ENCODE measurements at places on chromosomes 11 and 22.

- no peak for DNase-seq
Measured at GRCh38 chr11:44602891-44603310, 37.4 kb downstream of the CD82 start.

DNA sequence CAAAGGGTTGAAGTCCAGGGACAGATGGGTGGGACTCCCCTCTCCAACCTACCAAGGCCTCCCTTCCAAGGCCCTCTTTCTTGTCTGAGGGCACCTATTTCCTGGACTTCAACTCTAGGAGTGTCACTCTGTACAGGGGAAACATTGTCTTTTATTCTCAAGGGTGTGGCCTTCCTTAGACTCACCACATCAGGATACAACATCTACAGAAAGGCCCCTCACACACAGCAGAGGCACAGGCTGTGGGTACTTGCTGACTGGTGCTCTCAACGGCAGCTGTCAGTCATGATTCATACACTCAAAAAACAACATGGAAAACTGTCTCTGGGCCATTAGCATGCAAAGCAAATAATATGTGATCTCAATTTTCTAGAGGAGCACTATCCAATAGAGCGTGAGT, 78.0 kb downstream of the RCN1 start:
- DNase-seq = no peak

DNA sequence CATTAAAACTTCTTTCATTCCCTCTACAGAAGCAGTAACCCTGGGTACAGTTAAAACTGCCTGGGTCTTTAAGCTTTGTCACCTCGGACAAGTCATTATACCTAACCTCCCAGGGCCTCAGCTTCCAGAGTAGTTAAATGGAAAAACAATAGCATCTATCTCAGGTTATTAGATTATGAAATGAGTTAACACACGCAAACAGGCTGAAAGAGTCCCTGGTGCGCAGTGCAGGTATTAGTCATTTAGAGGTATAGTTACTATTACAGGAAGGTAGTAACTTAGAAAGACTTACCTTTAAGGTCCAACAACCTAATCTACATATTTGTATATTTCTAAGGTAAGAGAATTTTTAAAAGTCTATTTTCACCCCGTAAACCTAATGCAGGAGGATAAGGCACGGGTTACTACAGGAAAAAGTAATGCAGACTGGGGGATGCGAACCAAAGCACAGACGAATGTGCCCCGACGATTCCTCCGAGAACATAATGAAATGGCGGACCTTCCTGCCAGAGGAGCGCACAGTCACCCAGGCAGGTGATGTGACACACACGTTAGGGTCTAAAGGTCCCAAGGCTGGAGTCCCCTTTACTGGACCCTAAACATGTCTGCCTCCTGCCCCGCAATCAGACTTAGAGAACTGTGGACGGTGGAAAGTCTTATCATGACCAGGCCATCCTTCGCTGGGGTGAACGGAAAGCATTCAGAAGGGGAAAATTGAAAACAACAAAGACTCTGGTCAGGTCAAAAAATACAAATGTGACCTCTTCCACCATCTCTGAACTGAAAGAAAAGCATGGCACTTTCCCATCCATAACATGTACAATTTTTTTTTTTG, 1.3 kb downstream of the NAP1L4 start:
- DNase-seq = no peak

- no peak for DNase-seq
Measured at GRCh38 chr11:7154881-7155361, 66.1 kb downstream of the RBMXL2 start.

- peak; percentile 35 for DNase-seq
Measured at GRCh38 chr11:959608-960007, 33.9 kb downstream of the AP2A2 start.

DNA sequence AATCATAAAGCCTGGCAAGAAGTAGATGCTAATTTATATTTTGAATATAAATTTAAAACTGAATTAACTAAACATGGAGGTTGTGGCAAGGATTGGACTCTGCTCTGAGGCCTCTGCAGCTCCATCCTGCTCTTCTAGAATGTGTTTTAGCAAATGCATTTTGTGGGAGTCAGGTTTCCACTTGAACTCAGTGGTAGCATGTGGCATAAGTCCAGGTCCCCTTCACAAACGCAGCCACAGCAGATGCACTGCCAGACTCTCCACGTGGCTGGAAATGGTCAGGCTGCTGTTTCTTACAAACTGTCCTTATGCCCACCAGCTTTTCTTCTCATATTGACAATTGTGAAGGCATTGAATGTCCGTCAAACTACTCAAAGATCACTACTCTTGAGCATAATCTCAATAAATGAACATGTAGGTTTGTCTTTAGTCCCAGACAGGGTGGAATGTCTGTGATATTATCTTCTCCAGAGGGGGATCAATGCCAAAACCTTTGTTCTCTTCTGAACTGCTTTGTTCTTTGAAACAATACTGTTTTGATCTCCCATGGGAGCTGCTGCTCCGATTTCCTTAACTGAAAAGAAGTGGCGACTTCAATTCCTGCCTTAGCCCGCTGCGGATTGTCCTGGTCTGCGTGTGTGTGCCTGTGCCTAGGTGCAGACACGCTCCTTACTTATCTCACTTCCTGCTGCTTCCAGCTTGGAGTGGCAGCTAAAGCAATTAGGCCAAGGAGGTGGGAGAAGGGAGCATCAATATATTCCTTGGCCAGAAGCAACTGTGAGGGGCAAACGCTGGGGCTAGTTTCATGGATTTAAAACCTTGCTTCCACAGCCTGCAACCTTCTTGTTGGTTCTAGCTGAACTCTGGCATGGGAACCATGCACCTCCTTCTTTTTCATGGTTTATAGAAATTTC, 24.2 kb downstream of the EIF4G2 start:
- DNase-seq = no peak

GRCh38 chr11:78403781-78404180, 13.8 kb downstream of the GAB2 start:
- DNase-seq = no peak

DNA sequence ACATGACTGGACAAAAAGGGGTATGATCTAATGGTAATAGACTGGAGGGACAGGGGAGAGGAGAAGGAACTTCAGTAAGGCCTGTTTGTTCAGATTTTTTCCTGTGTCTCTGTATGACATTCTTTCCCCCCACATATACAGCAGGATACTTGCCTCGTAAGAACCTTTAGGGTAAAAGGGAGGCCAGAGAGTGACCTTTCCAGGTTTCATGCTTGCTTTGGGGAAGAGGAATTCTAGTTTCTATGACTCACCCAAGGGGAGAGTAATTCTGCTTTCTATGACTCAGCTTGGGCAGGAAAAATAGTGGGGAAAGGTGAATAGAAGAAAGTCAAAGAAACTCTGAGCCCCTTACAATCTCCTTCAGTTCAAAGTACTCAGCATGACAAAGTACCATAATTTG, 457.0 kb downstream of the DLG2 start:
- no peak for DNase-seq

DNA sequence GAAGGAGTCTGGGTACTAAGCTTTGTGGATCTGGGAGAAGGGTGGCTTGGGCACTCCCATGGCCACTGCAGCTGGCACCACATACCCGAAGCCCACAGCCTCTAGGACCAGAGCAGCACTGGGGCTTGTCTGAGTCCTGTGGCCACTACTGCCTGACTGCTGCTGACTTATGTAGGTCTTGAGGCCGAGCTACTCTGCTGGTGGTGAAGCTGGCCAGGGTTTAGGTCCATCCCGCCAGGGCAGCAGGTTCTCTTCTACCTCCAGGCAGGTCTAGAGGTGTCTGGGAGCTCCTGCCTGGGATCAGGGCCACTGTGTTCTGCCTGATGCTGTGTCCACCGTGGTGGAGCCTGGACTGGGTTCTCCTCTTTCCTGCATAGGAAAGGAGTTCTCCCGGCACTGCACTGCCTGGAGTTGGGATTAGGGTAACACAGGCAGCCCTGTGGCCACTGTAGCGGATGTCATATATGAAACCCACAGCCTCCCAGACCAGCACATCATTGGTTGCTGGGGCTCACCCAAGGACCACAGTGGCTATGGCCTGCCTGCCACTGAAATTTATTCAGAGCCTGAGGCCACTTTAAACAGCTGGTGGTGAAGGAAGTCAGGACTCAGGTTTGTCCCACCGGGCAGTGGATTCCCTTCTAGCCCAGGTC, 109.8 kb upstream of the SERPIND1 start:
- no peak for DNase-seq

- DNase-seq = no peak
Measured at GRCh38 chr11:34341931-34342533, 15.8 kb downstream of the ABTB2 start.

DNA sequence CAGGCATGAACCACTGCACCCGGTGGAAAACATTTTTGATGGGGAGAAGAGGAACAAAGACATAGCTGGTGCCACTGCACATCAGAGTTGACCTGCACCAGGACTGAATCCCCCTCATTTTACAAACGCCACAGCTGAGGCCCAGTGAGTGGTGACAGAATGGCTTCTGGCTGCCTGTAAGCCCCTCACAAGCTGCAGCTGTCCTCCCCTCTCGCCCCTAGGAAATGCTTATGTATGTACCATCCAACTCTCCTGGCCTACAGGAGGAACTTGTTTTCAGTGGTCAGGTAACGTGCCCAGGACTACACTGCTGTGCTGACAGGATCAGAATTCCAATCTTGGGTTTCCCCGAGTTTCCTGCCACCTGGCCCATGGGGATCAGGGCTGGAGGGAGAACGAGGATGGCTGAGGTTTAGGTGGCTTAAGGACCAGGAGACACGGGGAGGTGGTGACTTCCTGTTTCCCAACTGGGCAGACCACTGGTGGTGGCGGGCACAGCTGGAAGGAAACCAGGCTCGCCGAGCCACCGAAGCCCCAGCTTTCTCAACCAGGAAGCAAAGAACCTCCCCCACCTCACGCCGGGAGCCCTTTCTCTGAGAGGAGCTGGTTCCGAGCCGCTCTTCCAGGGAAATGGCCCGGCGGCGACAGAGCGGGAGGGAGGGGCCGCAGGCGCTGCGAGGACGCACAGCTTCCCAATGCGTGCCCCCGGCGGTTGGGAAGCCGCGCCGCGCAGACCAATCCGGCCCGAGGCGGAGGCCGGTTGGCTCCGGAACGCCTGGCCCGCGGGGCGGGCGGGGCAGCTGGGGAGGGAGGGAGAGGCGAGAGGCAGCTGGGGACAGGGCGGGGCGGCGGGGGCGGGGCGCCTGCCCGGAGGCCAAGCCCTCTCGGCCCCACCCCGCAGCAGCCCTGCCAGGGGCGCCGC, 1.0 kb upstream of the LRFN4 start:
- peak; percentile 95 for DNase-seq

- DNase-seq = no peak
Measured at GRCh38 chr11:102318469-102318868, 1.2 kb downstream of the BIRC3 start.

DNA sequence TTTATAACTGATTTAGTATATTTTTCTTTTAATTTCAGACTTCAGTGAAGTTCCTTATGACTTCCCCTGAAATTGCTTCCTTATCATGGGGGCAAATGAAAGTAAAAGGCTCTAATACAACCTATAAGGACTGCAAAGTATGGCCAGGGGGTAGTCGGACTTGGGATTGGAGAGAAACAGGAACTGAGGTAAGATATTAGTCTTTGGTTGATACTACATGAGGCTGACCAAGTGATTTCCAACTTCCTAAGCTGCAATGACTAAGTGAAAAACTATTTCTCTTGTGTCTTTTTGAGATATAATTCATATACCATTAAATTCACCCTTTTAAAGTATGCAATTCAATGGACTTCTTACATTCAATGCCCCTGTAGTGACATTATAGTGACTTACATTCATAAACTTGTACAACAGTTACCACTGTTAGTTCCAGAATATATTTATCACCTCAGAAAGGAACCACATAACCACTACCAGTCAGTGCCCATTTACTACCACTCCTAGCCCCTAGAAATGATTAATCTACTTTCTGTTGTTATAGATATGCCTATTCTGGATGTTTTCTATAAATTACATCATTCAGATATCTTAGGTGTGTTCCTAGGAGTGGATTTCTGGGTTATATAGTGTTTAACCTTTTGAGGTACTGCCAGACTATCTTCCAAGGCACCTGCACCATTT, 21.6 kb downstream of the AAMDC start:
- DNase-seq = no peak

DNA sequence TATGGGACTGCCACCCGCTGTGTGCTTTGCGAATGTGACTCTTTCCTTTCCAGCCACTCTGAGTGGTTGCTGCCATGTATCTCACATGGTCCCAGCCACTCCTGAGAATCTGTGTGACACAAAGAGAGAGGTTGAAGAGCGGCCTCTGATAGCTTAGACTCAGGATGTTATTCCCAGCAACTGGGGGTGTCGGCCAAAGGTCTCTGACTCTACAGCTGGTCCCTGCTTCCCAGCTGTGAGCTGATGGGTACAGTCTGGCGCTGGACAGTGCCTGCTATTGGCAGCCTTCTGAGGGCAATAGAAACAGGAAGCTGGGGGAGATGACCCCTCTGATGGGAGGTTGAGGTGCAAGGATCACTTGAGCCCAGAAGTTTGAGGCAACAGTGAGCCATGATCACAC, 105.1 kb downstream of the RRAS2 start:
- no peak for DNase-seq

DNA sequence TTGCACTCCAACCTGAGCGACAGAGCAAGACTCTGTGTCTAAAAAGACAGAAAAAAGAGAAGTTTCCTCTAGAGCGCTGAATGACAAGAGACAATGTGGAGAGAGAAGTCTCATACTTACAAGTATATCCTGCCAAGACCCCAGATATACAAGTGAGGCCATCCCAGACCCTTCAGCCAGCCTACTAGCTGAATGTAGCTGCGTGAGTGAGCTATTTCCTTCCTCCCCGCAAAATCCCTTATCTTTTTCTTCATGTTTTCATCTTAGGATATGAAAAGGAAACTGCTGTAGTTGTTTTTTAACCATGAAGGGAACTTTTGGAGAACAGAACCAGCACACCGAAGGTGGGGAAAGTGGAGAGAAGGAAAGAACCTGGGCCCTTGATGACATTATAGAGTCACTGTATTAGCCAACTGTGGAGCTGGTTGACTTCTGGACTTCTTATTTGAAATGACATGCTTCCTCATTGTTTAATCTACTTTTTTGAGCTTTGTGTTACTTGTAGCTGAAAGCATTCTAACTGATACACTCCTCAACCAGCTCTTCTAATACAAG, 4.4 kb upstream of the DDX17 start:
- DNase-seq = no peak

DNA sequence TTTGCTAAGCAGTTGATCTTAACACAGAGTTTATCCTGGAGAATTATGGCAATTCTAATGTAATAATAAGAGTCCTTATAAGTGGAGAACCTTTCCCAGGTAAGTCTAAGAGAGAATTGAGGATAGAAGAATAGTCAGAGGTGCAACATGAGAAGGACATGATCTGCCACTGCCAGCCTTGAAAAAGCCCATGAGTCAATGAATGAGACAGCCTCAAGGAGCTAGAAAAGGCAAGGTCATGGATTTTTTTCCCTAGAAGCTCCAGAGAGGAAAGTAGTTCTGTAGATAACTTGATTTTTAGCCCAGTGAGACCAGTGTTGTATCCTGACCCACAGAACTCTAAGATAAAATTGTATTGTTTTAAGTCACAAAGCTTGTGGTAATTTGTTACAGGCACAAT, 16.9 kb downstream of the MS4A6A start:
- DNase-seq = no peak

DNA sequence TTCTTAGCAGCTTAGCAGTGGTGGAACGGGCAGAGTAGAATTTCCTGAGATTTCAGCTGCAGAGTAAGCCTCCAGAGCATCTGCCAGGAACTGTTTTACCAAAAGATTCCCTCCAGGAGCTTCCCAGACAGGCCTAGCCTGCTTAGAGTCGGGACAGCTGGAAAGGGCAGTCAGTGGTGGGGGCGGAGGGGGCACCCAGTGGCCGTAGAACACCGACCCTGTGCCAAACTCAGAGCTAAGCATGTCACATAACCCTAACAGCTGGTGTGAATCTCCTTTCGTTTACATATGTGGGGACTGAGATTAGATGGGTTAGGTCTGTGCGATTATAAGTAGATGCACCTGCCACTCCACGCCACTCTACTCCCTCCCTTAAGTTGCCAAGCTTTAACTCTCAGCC, 80.0 kb upstream of the CRTAM start:
- DNase-seq = no peak

All from pancreas (tissue), 10 donors.